ENCODE measurements at places on chromosomes 3 and 15.

GRCh38 chr15:65384505-65384894, 6.7 kb upstream of the IGDCC3 start:
- no peak for DNase-seq

DNA sequence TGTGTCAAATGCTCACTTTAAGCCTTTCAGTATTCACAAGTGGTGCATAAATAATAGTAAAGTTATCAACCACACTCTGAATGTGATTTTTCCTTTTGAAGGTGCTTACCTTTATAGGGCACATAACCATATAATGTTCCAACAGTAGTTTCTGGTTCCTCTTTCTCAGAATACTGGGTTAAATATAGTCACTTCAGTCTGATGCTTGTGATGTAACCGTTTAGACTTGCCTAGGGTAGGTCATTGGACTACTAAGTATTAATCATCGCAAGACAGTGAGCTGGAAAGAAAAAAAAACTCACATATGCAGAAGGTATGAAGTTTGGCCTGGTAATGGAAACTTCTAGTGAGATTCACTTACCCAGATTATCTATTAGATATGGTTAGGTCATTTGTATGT, 1.9 kb downstream of the KBTBD8 start:
- no peak for DNase-seq

- DNase-seq, result no peak
These were observed 286.5 kb downstream of the LPP start for GRCh38 chr3:188440340-188440972.

- no peak for DNase-seq
These were observed 220.4 kb downstream of the IL5RA start for GRCh38 chr3:2889736-2890135.

DNA sequence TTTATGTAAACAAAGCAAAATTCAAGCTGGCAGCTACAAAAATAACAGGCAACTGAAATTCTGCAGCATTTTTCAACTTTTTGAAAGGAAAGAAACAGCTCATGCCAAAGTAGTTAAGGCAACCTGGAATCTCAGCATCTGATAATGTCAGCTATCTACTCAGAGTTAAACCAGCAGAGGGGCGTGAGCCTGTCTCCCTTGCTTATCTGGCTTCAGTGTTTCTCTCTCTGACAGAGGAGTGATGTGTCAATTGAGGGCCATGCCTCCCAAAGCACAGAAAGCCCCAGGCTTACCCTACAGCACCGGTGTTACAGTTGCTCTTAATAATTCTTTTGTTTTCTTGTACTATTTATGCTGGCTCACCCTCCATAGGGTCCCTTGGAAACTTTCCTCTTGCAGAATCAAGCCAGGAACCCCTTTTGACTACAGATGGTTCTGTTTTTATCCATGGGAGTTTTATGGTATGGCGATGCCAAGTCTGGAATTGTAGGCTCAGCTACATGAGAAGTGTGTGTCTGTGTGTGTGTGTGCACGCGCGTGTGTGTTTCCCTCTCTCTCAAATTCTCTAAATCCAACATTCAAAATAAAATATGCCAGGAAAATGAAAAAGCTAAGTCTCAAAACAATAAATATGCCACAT, 7.3 kb downstream of the TMEM212 start:
- no peak for DNase-seq

DNA sequence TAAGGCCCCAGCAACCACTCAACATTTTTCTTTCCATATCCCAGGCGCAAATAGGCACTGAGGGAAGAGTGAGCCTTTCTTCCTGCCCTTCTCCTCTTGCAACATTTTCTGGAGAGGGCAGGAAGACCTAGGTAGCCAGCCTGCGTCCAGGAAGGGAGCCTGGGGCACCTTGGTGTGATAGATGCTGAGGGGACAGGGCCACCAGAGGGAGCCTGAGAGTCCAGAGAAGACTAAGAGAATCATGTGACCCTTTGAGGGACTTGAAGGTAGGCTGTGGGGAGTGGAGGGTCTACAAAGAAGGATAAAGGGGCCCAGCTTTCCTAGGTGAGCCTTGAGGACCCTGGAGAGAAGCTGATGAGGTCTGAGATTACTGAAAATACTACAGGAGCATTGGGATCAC, 346.6 kb downstream of the CNTN6 start:
- peak; percentile 6 for DNase-seq

DNA sequence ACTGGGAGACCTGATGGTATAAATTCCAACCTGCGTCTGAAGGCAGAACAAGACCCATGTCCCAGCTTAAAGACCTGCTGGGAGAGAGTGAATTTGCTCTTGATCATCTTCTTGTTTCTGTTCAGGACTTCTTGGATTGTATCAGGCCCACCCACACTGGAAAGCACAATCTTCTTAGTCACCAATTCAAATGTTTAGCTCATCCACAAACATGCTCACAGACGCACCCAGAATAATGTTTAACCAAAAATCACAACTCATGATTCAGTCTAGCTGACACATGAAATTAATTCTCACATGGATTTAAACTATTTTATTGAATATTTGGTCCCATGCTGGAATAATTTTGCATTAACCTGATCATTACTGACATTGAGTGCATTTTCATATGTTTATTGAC, 37.8 kb upstream of the GOLGA6L2 start:
- DNase-seq, result no peak

GRCh38 chr3:172750368-172751174, at the start of gene ECT2:
Gene ECT2 (plus strand): TSS chr3:172750726. CDS start chr3:172754531, 3,805 bp downstream.
- DNase-seq, result peak; percentile 100

DNA sequence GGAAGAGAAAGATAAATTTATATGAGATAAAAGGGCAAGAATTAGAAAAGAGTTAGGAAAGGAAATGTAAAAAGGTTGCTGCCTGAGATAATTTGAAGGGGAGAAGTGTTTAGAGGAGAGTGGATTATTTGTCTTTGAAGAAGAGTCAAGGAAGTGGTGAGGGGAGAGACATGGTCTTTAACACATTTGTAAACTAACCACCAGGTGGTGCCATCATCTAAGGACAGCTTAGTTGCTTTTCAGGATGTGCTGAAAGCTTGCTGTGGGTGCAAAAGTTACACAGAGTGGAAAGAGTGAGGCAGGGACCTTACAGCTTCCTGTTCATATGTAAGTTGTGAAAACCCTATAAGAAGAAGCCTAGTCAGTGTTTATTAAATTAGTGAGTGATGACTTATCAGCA, 114.1 kb upstream of the DNAJC19 start:
- peak; percentile 26 for DNase-seq

- DNase-seq, result no peak
These were observed 13.2 kb upstream of the ANPEP start for GRCh38 chr15:89827829-89828228.

- DNase-seq, result no peak
These were observed 317.3 kb downstream of the TLE3 start for GRCh38 chr15:69780374-69780773.

DNA sequence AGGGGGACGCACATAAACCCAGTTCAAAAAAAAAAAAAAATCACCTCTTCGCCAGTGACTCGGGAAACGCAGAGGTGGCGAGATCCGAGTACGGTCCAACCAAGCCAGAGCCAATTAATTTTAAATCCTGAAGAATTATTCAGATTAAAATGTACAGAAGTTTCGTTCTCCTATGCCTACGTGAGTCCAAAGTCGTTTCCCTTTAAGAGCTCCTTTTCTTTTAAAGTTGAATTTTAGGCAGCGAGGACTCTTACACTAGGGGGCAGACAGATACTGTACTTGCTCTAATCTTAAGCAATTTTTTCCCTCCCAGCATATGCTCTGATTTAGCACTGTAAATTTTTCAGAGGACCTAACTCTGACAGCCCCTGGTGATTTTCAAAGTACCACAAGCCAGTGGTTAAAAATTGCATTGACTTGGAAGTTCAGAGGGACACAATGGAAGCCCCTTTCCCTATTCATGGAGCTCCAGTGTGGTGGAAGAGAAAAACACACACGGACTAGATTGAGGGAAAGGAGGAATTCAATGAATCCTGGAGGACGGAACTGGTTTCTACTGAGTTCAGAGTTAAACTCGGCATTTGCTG, 3.3 kb upstream of the NR2F2 start:
- peak; percentile 92 for DNase-seq

GRCh38 chr3:134445636-134446035, 40.1 kb downstream of the ANAPC13 start:
- DNase-seq, result no peak

DNA sequence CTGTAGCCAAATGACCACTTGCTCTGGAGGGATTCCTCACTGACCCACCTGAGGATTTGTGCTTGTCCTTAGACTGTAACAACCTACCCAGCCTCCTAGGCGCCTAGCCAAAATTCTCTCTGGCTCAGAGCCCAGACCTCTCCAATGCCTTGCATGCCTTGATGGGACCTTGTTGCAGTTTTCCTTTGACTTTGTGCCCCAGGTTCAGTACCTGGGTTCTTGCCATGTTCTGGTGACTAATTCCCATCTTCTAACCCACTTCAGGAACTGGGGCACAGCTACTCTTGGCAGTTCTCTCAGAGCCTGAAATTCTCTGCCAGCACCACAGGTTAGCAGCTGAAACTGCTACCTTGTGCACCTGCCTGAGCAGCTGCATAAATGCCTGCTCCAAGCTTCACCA, 27.0 kb upstream of the UBE3A start:
- no peak for DNase-seq

DNA sequence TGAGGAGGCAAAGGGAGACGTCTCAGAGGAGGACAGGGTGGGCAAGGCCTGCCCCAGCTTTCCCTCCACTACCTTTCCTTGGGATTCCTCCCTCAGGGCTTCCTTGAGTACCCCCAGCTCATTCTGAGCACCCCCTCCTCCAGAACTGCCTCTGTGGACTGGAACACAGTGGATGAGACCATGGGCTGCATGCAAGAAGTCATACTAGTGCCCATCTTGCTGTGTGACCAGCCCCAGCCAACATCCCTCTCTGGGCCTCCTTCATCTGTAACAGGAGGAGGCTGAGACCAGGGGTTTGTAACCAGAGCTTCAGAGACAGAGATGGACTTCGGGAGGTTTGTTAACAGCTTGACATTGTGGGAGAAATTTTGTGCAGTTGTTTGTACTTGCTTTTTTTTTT, 25.6 kb downstream of the FEM1B start:
- DNase-seq, result no peak

DNA sequence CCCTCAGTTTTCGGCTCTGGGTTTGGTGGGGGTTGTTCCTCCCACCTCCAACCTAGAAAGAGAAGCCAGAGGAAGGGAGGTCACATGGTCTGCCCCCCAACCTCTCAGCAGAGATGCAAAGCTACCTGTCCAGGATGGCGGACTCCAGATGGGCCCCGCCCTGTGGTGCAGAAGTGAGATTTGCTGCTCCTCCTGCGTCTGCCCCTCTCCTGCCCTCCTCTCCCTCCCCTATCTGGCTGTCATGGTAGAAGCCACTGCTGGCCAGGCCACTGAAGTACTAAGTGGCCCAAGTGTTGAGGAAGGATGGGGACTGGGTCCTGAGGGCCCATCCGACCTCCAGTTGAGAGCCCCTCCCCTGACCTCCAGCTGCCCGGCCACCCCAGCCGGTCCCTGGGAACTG, 2.1 kb upstream of the SEMA3B start:
- DNase-seq, result no peak

GRCh38 chr3:108134555-108134880, 43.7 kb upstream of the CD47 start:
- DNase-seq, result no peak

GRCh38 chr3:15205934-15206661, at the start of gene CAPN7:
Gene CAPN7 (plus strand): TSS chr3:15206246. CDS start chr3:15206496, 250 bp downstream.
- no peak for DNase-seq

DNA sequence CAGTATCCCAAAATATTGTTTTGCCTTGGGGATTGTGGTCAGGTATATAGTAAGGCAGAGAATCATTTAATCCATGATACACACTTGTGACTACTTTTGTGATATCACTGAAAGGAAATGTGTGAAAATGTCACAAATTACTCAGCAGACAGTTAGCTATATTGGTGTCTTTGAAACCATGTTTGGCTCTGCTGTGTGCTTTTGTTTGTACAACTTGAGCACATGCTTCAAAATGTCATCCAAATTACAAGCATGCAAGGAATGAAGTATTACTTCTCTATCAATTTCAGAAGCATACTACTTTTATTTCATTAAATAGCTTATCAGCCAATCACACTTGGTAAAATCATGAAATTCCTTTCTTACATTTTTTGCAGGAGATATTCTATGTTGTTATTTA, 619.0 kb upstream of the AGTR1 start:
- no peak for DNase-seq

DNA sequence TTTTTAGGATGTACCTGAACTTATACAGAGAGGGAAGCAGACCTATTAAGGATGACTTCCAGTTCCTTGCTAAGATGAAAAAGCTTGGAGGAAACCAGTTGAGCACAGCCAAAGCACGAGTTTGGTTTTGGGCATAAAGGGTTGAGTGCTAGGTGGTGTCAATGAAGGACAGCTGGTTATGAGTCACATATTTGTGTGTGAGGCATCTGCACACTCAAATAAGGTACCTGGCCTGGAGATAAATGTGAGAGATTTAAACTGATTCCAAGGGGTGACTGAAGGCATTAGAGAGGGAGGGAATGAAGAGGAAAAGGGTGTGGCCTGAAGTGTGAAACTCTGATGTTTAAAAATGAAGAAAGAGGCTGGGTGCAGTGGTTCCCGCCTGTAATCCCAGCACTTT, 486.7 kb downstream of the DIPK2A start:
- DNase-seq, result no peak

- peak; percentile 90 for DNase-seq
These were observed at the start of gene MAP1A for GRCh38 chr15:43517354-43518196. Gene MAP1A (plus strand): TSS chr15:43517608. CDS start chr15:43521474, 3,866 bp downstream.

GRCh38 chr3:108376026-108376425, 79.7 kb downstream of the HHLA2 start:
- DNase-seq, result no peak

DNA sequence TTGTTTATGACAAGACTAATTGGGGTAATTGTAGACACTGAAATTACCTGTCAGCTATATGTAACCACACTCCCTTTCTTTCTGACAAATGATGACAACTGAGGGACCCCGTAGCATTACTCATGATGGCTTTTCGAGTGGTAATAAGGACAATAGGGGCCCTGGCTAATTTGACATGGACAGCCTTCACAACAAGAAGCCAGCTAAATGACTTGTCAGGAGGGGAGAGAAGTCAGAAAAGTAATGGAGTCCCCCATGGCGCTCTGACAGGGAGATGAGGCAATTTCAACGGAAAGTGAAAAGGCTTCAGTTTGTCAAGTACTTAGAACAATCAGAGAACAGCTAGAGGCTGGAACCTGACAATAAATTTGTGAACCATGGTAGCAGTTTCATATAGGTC, 177.3 kb downstream of the CDIN1 start:
- no peak for DNase-seq
